Activated naive CD4-positive, alpha-beta T cell treated with Interleukin-2 at 50 U/mL for 16 hours (primary cell): ENCODE measurements at places on chromosomes 5 and 9.

GRCh38 chr9:127136880-127137639 lies 14.6 kb upstream of the ANGPTL2 start:
- DNase-seq = no peak

DNA sequence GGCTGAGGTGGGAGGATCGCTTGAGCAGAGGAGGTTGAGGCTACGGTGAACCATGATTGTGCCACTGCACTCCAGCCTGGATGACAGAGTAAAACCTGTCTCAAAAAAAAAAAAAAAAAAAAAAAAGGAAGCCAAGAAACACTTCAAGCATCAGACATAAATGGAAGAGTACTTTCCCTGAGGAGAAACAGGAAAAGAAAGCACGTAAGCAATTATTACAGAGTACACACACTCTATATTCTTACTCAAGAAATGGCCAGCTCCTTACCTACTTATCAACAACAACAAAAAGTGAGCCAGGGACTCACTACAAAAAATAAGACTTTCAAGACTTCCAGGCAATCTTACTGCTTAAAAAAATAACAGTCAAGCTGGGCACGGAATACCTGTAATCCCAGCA lies 21.8 kb downstream of the ZFR start:
- no peak for DNase-seq

GRCh38 chr5:154117050-154117449 lies 73.5 kb upstream of the GALNT10 start:
- no peak for DNase-seq

DNA sequence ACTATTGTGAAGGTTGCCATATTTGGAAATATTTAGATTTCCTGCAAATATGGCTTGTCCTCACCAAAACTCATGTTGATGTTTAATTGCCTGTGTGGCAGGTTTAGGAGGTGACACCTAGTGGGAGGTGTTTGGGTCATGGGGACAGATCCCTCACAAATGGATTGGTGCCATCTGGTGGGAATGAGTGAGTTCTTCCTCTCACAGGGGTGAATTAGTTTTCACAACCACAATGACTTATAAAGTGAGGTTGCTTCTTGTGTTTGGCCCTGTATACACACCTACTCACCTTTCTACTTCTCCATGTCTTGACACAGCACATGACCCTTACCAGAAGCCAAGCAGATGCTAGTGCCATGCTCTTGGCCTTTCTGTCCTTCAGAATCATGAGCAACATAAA lies 41.1 kb downstream of the ISOC1 start:
- no peak for DNase-seq

GRCh38 chr5:14714706-14715105 lies 50.2 kb downstream of the OTULIN start:
- no peak for DNase-seq

DNA sequence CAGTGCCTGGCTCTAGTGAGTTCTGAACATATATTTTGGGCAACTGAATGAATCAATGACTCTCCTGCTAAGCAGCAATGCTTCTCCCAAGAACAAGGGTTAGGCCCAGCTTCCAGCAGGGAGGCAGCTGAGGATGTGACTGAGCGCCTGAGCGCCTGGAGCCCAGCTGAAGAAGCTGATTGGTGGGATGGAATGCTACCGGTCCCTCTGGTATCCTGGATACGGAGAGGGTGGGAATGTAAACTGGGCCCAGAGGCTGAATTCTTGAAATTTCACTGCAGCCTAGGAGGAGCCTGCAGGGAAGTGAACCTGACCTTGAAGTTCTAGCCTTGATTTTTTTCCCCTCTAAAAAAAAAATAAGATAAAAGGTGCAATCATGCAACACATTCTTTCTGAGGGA lies 43.2 kb downstream of the WWC1 start:
- DNase-seq = no peak

DNA sequence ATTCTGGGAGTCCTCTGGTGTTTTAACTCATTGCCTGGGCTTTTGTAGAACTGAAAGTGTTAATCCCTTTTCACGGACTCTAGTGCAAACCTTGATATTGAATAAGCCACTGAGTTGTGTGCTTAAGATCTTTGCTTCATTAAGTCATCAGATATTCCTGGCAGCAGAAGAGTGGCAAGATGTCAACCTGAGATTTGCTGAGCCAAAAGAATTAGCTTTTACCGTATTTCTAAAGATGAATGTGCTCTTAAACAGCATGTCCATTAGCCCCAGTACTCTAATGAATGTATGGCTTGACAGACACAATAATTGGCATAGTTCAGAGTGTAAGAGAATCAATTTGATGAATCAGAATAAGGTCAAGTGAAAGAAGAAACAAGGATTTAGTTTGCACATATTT lies 87.2 kb upstream of the CDH6 start:
- DNase-seq = no peak

GRCh38 chr9:79945495-79945894 lies 373.7 kb downstream of the TLE4 start:
- DNase-seq = no peak

GRCh38 chr5:92237896-92238295 lies 854.8 kb upstream of the ARRDC3 start:
- no peak for DNase-seq

- no peak for DNase-seq
Observed at GRCh38 chr9:13388157-13388556, 108.7 kb upstream of the MPDZ start.

DNA sequence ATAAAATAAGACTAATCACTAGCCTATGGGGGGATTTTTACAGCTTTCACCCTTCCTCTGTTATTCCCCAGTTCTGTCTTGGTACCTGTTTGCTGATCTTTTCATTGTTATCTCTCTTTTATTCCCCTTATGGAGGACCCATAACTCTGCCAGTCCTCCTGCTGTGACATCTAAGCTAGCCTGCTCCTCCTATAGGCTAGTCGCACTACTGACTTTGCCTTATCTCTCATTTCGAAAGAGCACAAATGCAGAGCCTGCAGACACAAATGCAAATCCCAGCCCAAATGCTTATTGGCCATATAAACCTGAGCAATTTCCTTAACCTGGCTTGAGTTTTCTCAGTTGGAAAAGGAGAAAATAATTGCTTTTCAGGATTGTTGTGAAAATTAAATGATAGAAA lies 59.1 kb upstream of the CAMK4 start:
- no peak for DNase-seq

GRCh38 chr9:33082538-33083326 lies 6.3 kb upstream of the SMU1 start:
- DNase-seq = no peak

DNA sequence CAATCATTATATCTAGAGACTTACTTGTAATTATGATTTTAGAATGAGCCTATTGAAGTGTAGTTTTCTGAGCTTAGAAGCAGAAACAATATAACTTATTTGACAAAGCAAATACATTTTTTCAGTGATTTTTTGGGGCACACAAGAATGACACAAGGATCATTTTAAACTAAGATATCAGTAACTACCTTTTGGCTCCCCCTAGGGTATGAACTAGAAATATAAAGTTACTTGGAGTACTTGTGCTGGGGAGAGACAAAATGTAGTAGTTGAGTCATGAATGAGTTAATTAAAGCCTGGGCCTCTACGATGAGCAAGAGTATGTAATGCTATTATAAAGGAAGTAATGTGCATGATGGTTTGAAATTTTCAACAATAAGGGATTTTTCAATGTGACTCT lies 1244.1 kb upstream of the ACO1 start:
- DNase-seq = no peak
